ENCODE measurements at places on chromosomes 2 and 18. TPM values are rescaled to one million over a fixed set of nuclear protein-coding genes. Genes with fewer than 3 reads are reported as not detected.

CNTNAP5 gene
- not detected for total RNA-seq

TCF23 gene
- total RNA-seq = not detected

FAM237A gene
- not detected for total RNA-seq

GRB14 gene
- total RNA-seq = not detected

CNGA3 gene
- not detected for total RNA-seq

SERPINB4 gene
- total RNA-seq = not detected

GCG gene
- total RNA-seq = not detected

GPBAR1 gene
- 0.41 TPM for total RNA-seq

ELOA2 gene
- total RNA-seq = not detected

TTR gene
- total RNA-seq = not detected

AMER3 gene
- total RNA-seq = not detected

Data from activated T-helper 2 cell treated with anti-CD3 and anti-CD28 coated beads, Interferon-gamma antibody, Interleukin-2, Interleukin-4, amounts not matched to agents 10 μg/mL and 5 μg/mL and 100 μg/mL, durations not matched to agents 14 hours and 24 hours and 36 hours (primary cell).